ENCODE measurements at places on chromosomes 2 and 18. TPM values are rescaled to one million over a fixed set of nuclear protein-coding genes. Genes with fewer than 3 reads are reported as not detected.

ANO7 gene
- 0.81 TPM for total RNA-seq

DSC3 gene
- 0.08 TPM for total RNA-seq

TPO gene
- 5.2 TPM for total RNA-seq

GLI2 gene
- 2.2 TPM for total RNA-seq

SP5 gene
- total RNA-seq, result 0.19 TPM

SKA1 gene
- total RNA-seq, result 0.38 TPM

BCL11A gene
- total RNA-seq, result 37.5 TPM

CCDC74A gene
- 0.65 TPM for total RNA-seq

RGPD3 gene
- total RNA-seq, result 0.16 TPM

LANCL1 gene
- total RNA-seq, result 53.5 TPM

DPP4 gene
- total RNA-seq, result 5.4 TPM

GRCh38 chr2:212814941-212815340 lies 276.3 kb upstream of the ERBB4 start:
- no peak for DNase-seq

DNA sequence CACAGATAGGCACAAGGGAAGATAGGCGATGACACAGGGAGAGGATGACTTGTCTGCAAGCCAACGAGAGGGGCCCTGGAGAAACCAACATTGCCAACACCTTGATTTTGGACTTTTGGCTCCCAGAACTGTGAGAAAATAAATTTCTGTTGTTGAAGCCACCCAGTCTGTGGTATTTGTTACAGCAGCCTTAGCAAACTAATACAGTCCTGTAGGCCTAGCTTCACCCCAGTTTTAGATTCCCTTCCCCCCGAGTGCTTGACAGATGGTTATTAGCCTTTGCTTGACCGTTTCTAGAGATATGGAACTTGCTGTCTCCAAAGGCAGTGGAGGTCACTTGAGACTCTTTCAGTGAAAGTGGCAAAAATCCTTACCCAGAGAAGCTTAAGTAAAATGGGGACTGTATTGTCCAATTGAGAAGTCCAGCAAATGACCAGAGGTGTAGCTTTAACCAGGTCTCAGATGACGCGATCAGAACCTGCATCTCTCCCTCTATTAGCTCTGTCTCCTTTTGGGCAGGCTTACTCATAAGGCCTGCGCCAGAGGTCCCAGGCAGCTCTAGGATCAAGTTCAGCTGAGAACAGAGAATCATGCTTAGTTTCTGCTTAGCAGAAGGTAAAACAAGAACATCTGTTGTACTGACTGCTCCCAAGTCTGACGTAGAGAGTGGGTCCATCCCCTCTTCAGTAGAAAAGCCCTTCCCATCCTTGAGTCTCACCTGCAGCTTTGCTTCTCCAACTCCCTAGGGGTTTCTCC lies 50.4 kb downstream of the MFSD6 start:
- no peak for DNase-seq

DNA sequence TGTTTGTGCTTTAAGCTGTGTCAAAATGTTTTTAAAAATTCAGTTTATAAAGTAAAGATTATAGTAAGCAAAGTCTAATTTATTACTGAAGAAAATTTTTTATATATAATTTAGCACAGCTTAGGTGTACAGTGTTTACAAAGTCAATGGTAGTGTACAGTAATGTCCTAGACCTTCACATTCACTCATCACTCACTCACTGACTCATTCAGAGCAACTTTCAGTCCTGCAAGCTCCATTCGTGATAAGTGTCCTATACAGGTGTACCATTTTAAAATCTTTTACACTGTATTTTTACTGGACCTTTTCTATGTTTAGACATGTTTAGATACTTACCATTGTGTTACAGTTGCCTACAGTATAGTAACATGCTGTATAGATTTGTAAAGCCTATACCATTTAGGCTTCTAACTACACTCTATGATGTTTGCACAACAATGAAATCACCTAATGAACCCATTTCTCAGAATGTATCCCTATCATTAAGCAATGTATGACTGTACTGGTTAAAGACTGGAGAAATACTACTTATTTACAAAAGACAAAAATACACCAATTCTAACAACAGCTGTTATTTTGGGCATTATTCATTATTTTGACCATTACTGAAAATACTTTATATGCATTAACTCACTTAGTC lies 95.1 kb downstream of the STRN start:
- DNase-seq, result no peak

GRCh38 chr2:191051825-191052778 lies 38.1 kb upstream of the STAT1 start:
- DNase-seq, result no peak

- DNase-seq, result no peak
These were observed 81.9 kb downstream of the MEP1B start for GRCh38 chr18:32271672-32272208.

- no peak for DNase-seq
These were observed 95.4 kb downstream of the SOCS6 start for GRCh38 chr18:70384181-70384790.

DNA sequence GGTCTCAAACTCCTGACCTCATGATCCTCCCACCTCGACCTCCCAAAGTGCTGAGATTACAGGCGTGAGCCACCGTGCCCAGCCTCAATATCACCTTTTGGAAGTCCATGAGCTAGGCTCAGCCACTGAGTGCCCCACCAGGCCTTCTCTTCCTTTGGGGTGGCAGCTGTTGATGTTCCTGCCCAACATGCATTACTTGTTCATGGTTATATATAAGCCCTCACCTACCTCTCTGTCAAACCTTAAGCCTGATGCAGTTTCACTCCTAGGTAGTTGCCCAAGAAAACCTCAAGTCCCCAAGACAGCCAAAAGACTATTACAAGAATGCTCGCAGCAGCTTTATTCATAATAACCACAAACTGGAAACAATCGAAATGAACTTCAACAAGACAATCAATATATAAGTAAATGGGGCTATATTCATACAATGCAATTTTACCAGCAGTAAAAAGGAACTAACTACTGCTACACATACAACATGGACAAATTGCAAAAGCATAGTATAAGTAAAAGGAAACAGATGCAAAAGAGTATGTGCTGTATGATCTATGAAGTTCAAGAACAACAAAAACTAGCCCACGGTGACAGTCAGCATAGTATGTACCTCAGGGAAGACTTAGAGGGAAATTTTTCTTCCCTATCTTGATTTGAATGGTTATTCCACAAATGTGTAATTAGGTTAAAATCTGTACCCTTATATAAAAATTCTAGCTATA lies 59.6 kb upstream of the REL start:
- no peak for DNase-seq

DNA sequence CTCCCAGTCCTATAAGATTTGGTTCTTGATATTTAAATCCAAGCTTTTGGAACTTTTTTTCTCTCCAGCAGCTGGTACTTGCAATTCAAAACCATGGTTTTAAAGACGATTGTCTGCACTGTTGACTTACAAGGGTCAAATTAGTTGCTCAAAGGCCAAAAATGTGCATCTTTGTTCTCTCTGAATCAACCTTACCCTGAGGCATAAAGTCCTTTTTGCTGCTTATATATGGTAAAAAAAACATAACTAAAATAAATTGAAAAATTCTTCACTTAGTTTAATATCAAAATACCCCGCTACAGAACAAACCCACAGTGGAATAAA lies 592.7 kb downstream of the XIRP2 start:
- no peak for DNase-seq

GRCh38 chr2:149931486-149931885 lies 343.9 kb upstream of the MMADHC start:
- no peak for DNase-seq

DNA sequence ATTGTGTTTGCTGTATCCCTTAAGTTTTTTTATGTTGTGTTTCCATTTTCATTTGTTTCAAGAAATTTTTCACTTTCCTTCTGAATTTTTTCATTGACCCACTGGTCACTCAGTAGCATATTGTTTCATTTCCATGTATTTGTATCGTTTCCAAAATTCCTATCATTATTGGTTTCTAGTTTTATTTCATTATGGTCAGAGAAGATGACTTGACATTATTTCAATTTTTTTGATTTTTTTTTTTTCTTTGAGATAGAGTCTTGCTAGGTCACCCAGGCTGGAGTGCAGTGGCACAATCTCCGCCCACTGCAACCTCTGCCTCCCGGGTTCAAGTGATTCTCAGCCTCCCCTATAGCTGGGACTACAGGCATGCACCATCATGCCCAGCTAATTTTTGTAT lies 11.3 kb upstream of the CAB39 start:
- DNase-seq, result no peak

DNA sequence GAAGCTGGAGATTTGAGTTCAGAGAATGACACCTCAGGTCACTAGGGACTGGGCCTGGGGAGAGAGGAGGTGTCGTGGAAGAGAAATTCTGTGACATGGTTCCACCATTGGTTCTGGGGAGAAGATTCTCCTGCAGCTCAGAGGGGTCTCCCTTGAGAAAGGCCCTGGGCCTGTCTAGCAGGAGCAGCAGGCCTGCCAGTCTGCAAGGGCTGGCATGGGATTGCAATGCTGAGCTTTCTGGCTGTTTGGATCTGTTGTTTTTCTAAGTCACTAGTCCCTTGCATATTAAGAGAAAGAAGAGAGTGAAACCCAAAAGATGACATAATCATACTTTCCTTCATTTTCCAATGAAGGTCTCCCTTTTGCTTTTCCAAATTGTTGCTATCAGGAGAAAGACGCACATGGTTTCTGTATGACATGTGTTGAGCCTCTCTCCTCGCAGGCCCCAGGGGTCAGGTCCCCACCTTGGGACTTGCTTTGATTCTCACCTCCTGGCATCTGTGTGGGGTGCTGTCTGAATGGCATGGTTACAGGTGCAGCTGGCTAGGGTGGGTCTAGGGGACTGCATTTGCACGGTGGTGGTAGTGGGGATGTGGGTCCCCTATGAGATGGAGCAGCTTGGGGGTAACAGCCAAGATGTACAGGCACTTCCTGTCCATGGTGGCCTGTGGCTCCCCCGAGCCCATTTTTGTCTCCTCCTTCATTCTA lies 117.8 kb downstream of the GLI2 start:
- no peak for DNase-seq

- no peak for DNase-seq
These were observed 367.7 kb upstream of the NETO1 start for GRCh38 chr18:73235491-73235890.

DNA sequence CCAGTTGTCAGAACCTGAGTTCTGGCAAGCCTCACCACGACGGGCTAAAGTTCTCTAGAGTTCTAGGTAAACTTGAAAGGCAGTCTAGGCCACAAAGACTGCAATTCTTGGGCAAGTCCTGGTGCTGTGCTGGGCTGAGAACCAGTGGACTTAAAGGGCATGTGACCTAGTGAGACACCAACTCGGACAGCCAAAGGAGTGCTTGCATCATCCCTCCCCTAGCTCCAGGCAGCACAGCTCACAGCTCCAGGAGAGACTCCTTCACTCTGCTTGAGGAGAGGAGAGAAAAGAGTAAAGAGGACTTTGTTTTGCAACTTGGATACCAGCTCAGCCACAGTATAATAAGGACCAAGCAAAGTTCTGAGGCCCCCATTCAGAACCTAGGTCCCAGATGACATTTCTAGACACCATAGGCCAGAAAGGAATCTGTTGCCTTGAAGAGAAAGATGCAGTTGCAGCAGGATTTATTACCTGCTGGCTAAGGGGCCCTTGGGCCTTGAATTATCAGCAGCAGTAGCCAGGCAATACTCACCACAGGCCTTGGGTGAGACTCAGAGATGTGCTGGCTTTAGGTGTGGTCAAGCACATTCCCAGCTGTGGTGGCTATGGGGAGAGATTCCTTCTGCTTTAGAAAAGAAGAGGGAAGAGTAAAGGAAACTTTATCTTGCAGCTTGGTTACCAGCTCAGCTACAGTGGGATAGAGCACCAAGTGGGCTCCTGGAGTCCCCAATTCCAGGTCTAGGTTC lies 51.8 kb downstream of the UPP2 start:
- DNase-seq, result no peak

- no peak for DNase-seq
These were observed 80.4 kb downstream of the SH3RF3 start for GRCh38 chr2:109209412-109209811.

DNA sequence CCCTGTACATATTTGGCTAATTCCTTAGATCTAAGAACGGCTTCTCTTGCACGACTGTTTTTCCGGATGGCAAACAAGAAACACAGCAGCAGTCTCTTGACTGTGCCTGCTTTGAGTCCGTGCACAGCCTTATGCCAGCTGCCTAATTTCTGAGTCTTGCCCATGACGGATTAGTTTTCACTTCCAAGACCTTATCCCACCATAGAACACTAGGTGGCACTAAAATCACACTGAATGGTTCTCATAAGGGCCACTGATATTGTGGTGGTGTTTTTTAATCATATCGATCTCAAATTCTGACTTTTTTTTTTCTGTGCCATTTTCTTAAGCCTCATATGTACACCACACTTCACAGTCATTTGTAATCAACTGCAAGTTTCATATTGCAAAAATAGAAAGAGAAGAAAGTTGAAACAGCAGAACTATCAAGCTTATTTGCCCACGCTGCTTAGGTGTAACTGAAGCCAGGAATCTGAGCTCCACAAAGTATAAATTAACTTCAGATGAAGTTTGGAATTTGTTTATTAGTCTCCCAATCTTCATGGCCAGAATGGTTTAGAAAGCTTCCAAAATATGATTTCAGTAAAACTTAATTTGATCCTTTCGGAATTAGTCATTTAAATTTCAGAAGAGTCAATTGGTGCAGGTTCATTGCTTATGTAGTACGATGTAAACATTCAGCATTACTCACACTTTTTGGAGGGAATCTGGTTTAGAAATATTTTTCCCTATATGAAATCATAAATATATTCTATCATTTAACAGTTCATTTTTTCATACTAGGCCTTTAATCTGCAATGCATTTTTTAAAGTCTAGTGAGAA lies 45.5 kb upstream of the SCN7A start:
- DNase-seq, result no peak

DNA sequence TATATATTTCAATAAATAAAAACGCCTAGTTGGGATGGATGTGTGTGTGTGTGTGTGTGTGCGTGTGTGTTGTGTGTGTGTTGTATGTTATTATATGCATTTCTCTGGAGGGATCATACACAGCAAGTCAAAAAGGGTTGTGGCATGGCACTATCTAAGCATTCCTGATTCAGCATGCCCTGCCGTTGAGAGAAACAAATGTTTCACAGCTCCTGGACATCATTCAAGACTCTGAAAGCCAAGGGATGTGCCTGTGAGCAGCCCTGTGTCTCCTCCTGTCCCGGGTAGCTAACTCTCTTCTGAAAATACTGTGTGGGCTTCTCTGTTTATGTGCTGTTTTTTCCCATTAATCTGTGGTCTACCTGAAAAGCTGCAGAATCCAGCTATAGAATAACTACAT lies 197.9 kb upstream of the SETBP1 start:
- DNase-seq, result no peak

DNA sequence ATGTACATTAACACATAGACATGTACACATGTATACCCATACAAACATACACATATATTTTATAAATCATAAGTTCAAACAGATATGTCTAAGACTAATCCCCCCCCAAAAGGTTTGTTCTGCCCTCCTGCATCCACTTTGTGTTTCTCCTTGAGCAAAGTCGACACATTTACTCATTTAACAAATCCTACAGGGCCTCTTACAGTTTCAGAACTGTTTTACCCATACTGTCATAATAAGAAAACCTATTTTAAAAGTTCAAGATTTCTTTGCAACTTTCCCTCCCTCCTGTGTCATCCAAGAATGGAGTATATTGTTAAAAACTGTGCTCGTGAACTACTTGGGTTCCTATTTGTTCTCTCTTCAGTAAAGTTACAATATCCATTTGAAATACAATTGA lies 166.7 kb downstream of the L3MBTL4 start:
- DNase-seq, result no peak

- no peak for DNase-seq
These were observed 150.2 kb upstream of the DOK6 start for GRCh38 chr18:69250305-69251151.

Measured in Right ventricle myocardium inferior (tissue), 1 donor.